ENCODE measurements at places on chromosomes 12 and 14.

DNA sequence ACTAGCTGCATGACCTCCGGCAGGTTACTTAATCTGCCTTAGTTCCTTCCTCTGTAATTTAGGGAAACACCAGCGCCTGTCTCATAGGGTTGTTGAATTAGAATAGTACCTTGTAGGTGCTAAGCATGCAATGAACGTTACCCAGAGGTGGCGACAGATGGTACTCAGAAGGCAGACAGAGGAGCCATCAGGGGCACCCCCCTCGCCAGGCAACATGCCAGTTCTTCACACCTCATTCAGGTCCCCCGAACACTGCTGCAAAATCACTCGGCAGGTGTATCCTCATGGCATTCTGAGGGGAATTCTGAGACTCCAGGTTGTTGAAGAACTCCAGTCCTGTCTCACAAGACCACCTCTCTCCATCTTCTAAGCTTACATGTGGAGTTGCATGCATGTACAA, 10.1 kb downstream of the ISM2 start:
- no peak for DNase-seq

DNA sequence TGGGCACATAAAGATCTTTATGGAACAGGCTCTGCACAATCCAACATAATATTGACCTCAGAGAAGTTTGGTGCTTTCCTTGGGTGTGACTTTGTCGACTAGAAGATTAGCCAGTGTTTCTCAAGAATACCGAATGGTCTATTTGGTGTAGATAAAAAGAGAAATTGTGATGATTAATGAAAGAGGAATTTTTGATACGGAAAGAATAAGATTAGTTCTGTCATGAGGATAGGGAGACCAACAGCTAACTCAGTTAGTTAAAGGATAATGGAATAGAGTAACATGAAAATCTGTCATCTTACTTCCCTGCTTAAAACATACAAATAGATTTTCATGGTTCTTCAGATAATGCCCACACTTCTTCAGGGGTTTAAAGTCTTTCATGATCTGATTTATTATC, 24.2 kb downstream of the PTPRO start:
- DNase-seq, result no peak

- DNase-seq, result no peak
Measured at GRCh38 chr12:89651192-89651591, 57.4 kb downstream of the ATP2B1 start.

GRCh38 chr14:68610251-68610793, 182.5 kb downstream of the ZFP36L1 start:
- DNase-seq, result no peak

DNA sequence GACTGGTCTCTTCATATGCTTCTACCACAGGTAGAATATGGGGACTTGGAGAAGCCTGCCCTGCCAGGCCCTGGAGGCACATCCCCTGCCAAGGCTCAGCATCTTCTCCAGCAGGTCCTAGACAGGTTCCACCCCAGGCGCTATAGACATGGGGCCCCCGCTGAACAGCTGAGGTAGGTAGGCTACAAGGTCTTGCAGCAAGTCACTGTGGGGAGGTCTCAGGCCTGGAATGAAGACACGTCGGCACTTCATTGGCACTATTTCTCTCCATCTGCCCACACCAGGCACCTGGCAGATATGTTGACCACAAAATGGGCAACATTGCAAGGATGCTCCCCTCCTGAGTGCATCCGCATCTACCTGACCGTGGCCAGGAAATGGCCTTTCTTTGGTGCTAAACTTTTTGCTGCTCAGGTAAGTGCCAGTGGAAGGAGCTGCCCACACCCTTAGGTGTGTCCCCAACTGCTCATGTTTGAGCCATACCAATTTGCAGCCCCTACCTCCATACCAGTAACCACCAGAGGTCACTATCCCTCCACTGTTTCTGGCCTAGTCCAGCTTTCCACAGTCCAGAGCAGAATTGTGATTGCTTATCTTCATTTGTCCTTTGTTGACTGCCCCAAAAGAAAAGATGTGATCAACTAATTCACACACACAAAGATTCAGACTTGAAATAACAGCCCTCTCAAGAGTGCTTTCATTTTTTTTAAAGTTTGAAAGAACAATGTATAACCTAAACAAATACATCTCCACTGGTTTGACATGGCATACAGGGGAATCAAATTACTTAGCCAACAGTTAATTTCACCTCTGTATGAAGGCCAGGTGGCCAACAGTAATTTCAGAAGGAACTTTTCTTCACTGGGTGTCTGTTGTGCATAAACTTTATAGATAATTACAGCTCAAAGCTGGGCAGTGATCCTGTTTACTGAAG, 16.1 kb downstream of the PIGH start:
- DNase-seq, result peak; percentile 72

GRCh38 chr12:109937371-109937770, 37.3 kb downstream of the TCHP start:
- DNase-seq, result no peak

GRCh38 chr12:88172844-88173407, 30.8 kb downstream of the TMTC3 start:
- DNase-seq, result no peak

- DNase-seq, result no peak
Measured at GRCh38 chr12:107439026-107439738, 246.4 kb upstream of the PWP1 start.

All from K562 (cell line).